ENCODE measurements at places on chromosomes 2 and 18. TPM values are rescaled to one million over a fixed set of nuclear protein-coding genes. Genes with fewer than 3 reads are reported as not detected.

The TCF4 gene
- 33.6 TPM for total RNA-seq

GRCh38 chr2:238690511-238690910 is 157.4 kb upstream of the TWIST2 start:
- DNase-seq = no peak

DNA sequence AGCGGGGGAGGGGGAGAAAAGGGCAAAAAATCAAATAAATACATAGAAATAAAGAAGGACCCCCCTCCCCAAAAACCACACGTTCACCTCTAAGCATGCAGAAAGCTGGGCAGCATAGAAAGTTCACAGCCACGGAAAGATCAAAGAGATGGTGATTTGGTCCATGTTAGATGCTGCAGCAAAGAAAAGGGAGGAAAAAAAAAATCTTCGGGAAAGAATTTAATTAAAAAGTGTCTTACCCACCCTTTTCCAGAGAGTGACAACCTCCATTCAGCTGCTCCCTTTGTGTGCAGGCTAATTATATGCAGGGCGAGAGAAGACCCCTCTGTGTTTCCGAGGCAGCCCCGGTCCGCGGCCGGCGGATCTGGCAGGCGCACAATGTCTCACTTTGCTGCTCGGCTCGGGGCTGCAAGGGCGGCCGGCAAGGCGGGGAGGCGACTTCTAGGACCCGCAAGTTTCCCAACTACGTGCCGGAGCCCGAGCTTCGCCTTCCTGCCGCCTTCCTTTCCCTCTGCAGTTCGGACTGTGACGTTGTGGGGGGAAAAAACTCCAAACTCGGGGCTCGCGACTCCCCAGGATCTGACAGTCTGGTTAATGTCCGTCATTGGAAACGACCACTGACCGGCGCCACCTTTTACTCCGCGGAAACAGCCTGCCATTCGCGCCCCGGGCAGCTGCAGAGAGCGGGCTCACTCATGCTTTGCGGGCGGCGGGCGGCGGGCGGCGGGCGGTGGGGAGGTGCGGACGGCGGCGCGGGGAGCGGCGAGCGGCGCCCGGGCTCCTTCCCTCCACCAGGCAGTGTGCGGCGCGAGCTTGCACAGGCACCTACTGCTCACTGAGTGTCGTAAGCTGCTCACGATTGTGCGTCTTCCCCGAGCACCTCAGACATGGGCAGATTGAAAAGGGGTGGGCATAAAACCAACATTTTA is at the start of gene LRRTM1:
TSS of gene LRRTM1 (minus strand) at position 844 of the 929 bp plus-strand sequence. CDS start 933 bp downstream, outside the sequence.
- no peak for DNase-seq

The STRN gene
- 19.2 TPM for total RNA-seq

The LHCGR gene
- total RNA-seq = 0.11 TPM

DNA sequence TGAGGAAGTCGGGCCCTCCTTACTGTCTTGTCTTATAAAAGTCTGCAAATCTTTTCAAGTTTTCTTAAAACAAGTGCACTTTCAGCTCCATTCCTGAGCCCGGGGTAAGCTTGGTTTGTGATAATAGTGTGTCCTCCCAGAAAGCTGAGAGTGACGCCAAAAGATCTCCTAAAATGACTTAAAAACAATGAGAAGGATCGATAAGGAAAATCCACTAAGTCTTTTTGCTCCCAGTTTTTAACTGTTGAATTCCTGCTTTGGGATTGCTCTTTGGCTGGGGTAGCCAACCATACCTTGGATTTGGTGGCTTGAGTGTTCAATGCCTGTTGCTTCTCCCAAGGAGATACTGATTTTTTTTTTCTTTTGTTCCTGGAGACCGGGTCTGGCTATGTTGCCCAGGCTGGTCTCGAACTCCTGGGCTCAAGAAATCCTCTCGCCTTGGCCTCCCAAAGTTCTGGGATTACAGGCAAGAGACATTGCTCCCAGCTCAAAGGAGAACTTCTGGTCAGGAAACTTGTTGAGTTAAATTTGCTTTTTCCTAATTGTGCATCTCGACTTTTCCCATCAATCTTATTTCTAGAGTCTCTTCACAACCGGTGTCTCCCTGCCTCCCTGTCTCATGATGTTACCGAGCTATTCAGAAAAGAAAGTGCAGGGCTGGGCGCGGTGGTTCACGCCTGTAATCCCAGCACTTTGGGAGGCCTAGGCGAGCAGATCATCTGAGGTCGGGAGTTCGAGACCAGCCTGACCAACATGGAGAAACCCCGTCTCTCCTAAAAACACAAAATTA is 3.0 kb downstream of the TGIF1 start:
- no peak for DNase-seq

The ALLC gene
- not detected for total RNA-seq

The CMPK2 gene
- 3.9 TPM for total RNA-seq

GRCh38 chr18:5311301-5311989 is 15.9 kb upstream of the ZBTB14 start:
- no peak for DNase-seq

The CRYGC gene
- total RNA-seq = not detected

GRCh38 chr2:43493954-43494353 is 101.9 kb downstream of the THADA start:
- DNase-seq = no peak

DNA sequence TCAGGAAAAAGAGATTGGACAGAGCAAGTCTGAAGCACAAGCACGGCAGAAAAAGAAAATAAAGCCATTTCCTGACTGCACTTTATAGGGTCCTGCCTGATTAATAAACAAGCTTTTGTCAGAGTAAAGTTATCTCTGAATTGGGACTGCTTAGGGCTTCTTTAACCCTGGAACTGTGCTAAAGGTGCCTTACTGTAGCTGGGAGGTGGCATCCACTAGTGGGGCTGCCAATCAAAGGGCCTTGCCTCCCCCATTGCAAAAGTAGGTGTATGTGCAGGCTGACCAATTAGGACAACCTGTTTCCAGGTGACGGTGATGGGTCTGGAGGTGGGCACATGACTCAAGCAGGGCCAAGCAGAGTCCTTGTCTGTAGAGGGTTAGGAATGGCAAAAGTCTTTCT is 57.4 kb upstream of the RAPH1 start:
- no peak for DNase-seq

DNA sequence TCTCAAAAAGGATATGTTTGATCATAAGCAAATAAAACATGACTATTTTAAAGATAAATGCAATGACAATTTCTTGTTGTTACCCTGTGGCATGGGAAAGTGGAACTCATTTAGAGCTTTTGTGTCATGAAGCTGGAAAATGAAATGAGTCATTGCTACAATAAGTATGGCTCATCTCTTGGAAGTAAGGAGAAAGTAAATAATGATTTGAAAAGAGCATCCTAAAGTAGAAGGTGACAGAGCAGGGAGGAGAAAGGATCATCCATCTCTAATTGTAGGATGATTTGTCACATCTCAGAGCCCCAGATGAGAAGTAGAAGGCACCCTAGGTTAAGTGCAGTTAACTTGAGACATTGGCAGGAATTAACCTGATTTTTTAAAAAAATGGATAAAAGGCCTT is 200.5 kb downstream of the CPS1 start:
- DNase-seq = no peak

The ELOA2 gene
- not detected for total RNA-seq

The PTCD3 gene
- total RNA-seq = 108 TPM

The LTBP1 gene
- 0.15 TPM for total RNA-seq

The SPDYA gene
- 0.58 TPM for total RNA-seq

- DNase-seq = no peak
Observed at GRCh38 chr18:67483237-67483636, 33.3 kb downstream of the DSEL start.

GRCh38 chr2:64263315-64263714 is 119.1 kb upstream of the PELI1 start:
- DNase-seq = no peak

- peak; percentile 46 for DNase-seq
Observed at GRCh38 chr2:58448065-58448507, 207.0 kb upstream of the FANCL start.

DNA sequence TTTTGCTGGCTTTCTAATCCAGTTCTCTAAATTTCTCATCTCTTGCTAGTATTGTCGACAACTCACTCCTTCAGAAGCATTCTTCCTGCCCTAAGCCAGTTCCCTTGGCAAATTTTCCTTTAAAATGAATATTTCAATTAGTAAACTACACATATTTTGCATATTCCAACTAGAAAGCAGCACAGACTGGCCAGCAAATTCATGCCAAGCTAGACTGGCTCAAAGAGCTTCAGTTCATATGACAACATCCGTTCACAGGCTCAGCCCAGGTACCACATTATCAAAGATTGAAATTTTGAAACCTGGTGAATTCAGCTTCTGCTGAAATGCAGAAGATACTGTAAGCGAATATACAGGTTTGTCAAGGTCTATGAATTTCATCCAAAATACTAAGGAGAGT is 64.5 kb downstream of the AFF3 start:
- DNase-seq = no peak

GRCh38 chr2:102588213-102588939 is 31.0 kb upstream of the SLC9A2 start:
- DNase-seq = no peak

DNA sequence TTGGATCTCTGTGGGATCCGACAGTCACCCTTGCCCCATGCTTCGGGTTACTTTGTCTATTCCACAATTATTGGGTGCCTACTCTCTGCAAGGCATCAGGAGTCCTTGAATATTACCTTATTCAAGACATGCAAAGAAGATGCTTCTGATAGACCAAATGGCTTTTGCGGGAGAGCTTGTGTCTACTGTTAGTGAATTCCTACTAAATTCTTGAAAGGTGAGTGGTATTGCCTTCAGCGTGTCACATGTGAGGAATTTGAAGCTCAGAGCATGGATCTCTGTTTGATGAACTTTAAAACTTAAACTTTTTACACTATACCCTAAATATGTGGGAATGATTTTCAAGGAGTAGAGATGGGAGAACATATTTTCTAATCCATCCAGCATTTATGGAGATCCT is 184.4 kb downstream of the LTBP1 start:
- no peak for DNase-seq

Data from GM12878 (cell line).